ENCODE measurements at places on chromosomes 7 and 10. TPM values are rescaled to one million over a fixed set of nuclear protein-coding genes. Genes with fewer than 3 reads are reported as not detected.

The TRIL gene
- 0.56 TPM for total RNA-seq

The OPN1SW gene
- total RNA-seq: not detected

The ANLN gene
- total RNA-seq: 118 TPM

The UROS gene
- total RNA-seq: 57.8 TPM

All from regular cardiac myocyte (primary cell).